ENCODE measurements at places on chromosomes 1 and 21.

DNA sequence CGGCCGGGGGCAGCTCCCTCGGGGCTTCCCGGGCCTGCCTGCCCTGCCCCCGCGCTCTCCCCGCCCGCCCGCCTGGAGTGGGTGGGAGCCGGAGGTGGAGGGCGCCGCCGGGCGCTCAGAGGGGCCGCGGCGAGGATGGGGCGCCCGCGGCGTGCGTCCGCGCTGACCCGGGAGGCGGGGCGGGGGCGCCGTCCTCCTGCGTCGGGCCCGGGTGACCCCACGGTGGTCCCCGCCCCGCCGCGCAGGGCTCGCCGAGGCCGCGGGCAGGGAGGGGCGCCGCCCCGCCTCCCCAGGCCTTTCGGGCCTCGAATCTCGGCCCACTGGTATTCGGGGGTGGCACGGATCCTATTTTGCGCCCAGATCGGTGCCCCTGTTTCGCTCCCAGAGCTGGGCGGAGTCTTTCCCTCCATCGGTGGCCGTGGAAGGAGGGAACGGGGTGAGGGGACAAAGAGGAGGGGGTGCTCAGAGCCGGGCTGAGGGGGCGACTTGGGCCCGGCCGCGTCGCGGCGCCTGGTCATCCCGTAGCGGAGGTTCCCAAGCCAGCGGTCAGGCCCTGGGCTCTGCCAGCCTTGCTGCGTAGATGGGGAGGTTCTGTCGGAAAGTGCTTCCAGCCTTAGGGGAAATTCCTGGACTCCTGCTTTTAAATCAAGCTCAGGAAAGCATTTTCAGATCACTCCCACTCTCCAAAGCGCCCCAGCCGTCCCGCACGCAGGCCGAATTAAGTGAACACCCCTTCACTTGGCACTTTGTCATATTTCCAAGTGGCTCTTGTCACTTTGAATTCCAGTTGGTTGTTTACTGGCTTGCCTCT lies 545 bp downstream of the PATJ start:
- no peaks in the 10 kb centered on the region for H3K36me3 ChIP-seq
- no peaks in the 10 kb centered on the region for H3K27me3 ChIP-seq
- no peak for DNase-seq
- peak overlapping the region; percentile 94 for H3K27ac ChIP-seq
- H3K4me3 ChIP-seq: peak overlapping the region; percentile 92

DNA sequence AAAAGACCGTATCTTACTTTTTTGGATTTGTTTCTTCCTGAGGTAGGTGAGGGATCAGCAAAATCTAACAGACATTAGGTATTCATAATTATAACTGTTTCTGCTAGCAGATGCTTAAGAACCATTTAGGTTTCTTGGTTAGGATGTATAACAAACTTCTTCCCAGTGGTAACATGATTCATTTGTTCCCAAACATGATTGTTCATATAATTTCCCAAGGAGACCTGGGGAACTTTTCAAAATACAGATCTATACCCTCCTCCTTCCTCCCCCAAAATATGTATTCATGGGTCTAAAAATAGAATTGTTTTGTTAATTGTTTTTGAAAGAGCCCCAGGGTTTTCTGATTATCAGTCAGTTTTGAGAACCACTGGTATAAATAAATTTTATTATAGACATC lies 228.2 kb downstream of the COP1 start:
- H3K36me3 ChIP-seq: peaks cover 1% of the 10 kb centered on the region
- H3K4me1 ChIP-seq: no peaks in the 10 kb centered on the region
- H3K27ac ChIP-seq: no peak overlapping the region
- DNase-seq: no peak
- H3K27me3 ChIP-seq: no peaks in the 10 kb centered on the region
- no peak overlapping the region for H3K4me3 ChIP-seq

DNA sequence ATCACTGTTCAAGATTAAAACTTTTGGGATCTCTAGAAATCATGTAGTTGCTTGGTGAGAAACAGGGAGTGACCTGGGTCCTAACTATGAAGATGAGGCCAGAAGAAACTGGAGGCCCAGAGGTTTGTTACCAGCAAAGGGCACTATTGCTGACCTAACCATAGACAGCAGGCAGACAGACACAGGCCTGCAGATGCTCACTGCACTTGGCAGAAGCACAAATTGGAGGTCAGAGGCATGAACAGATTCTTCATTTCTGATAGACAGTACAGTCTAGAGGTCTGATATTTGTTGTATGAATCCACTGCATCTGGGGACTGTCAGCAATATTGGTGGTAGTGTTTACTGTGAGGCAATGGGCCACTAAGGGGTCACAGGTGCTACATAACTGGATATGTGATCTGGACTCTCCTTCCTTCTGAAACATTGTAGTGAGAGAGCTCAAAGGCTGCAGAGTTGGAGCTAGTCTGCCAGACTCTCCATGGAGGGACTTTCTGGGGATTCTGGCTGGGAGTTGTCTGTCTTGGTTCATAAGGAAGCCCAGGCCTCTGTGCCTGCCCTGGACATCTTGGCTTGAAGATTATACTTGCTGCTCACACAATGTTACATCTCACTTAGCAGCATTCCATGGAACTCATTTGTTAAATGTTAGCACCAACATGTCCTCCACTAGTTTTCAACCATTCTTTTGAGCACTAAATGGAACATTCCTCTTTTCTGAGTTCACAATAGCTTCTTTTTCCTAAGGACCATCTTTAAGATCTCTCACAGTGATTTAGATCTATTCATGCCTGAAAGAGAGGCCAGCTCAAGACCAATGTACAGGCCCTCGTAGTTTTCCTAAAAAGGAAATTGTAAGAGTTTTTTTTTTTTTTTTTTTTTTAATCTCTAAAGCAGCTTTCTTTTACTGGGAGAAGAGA lies 26.9 kb upstream of the CCN1 start:
- no peak overlapping the region for H3K4me3 ChIP-seq
- H3K27ac ChIP-seq: no peak overlapping the region
- H3K27me3 ChIP-seq: no peaks in the 10 kb centered on the region

- no peaks in the 10 kb centered on the region for H3K27me3 ChIP-seq
- no peaks in the 10 kb centered on the region for H3K36me3 ChIP-seq
- H3K27ac ChIP-seq: no peak overlapping the region
Measured at GRCh38 chr1:32910319-32910718, 9.1 kb upstream of the TMEM54 start.

GRCh38 chr1:186532466-186532865 lies 71.6 kb upstream of the PDC start:
- H3K27ac ChIP-seq: no peak overlapping the region
- no peak for DNase-seq
- peaks cover 25% of the 10 kb centered on the region for H3K4me1 ChIP-seq

DNA sequence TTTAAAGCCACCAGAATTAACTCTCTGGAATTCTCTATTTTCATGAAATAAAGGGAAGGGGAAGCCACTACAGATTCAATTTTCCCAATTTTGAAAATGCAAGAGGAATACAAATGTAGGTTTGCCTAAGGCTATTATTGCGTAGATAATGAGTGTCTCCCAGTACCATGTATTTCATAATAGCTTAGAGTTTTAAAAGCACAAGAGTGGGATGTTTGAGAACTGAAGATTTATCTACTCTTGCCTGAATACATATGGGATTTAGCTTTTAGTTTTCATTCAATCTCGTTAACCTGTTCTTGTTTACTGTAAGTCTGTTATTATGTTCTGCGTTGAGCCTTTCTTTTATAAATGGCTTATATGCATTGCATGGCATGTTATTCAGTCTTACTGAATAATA lies 795.1 kb downstream of the BRINP3 start:
- no peak overlapping the region for H3K4me3 ChIP-seq
- no peak overlapping the region for H3K27ac ChIP-seq
- DNase-seq: no peak

All from keratinocyte (primary cell).